ENCODE measurements at places on chromosomes 6 and 20. TPM values are rescaled to one million over a fixed set of nuclear protein-coding genes. Genes with fewer than 3 reads are reported as not detected.

DNA sequence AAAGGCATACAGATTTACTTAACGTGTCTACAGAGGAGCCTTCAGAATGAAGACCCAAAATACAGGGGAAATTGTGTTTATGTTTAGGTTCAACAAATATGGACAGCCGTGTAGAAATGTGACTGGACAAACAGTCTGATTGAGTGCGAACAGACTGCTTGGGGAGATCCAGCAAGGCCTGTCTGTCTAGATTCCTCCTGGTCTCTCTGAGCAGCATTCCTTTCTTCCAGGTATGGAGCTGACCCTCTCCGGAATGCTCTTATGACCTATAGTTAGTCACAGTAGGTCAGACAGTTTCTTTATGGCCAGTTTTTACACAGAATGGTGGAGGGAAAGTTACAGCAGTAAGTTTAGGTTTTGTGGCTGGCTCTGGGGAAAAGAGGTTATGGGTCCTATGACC lies 9.0 kb downstream of the RIN2 start:
- no peaks in the 10 kb centered on the region for H3K4me1 ChIP-seq
- H3K36me3 ChIP-seq, result no peaks in the 10 kb centered on the region
- H3K27ac ChIP-seq, result no peak overlapping the region
- H3K27me3 ChIP-seq, result peaks cover 13% of the 10 kb centered on the region

GRCh38 chr6:148443798-148444560 lies 101.3 kb downstream of the SASH1 start:
- H3K27ac ChIP-seq, result no peak overlapping the region
- peaks cover 9% of the 10 kb centered on the region for H3K27me3 ChIP-seq
- no peak for DNase-seq
- H3K4me3 ChIP-seq, result no peak overlapping the region
- H3K4me1 ChIP-seq, result no peaks in the 10 kb centered on the region

GRCh38 chr6:165456286-165456685 lies 146.9 kb upstream of the C6orf118 start:
- no peaks in the 10 kb centered on the region for H3K36me3 ChIP-seq
- H3K4me3 ChIP-seq, result no peak overlapping the region
- DNase-seq, result no peak
- H3K27ac ChIP-seq, result no peak overlapping the region

DNA sequence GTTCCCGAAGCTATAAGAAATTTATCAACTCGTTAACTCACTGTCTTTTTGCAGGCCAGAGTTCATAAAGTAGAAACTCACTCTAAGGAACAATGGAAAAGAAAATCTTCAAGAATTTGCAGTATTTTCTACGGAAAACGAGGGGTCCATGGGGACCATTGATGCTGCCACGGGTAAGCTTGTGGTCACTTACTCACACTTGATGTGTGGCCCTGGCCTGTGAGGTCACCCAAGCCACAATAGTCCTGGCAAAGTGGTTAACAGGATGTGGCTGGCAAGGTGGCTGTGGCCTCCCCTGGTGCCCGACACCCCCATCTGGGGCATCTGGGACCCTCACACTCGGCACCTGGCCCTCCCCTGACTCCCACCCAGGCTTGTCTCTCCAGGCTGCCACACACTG lies 123.4 kb downstream of the C6orf118 start:
- H3K4me1 ChIP-seq, result no peaks in the 10 kb centered on the region
- no peak overlapping the region for H3K27ac ChIP-seq
- no peak for DNase-seq
- no peak overlapping the region for H3K4me3 ChIP-seq
- no peaks in the 10 kb centered on the region for H3K27me3 ChIP-seq

DNA sequence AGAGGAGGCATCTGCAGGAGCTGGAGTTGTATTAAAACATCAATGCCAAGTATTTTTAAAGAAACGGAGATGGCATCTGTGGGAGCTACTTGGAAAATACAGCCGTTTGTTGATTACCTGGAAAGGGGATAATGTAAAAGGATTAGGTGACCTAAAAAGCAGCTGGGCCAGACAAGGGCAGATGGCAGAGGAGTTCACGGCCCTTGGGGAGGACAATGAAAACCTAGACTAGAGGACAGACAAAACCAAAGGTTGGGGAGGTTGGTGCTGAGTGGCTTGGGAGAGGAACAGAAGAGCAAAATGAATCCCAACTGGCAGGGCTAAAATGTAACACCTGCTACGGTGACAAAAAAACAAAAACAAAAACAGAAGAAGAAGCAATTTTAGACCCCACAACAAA lies 260.5 kb upstream of the JARID2 start:
- no peak overlapping the region for H3K27ac ChIP-seq
- H3K4me1 ChIP-seq, result no peaks in the 10 kb centered on the region
- no peak for DNase-seq

DNA sequence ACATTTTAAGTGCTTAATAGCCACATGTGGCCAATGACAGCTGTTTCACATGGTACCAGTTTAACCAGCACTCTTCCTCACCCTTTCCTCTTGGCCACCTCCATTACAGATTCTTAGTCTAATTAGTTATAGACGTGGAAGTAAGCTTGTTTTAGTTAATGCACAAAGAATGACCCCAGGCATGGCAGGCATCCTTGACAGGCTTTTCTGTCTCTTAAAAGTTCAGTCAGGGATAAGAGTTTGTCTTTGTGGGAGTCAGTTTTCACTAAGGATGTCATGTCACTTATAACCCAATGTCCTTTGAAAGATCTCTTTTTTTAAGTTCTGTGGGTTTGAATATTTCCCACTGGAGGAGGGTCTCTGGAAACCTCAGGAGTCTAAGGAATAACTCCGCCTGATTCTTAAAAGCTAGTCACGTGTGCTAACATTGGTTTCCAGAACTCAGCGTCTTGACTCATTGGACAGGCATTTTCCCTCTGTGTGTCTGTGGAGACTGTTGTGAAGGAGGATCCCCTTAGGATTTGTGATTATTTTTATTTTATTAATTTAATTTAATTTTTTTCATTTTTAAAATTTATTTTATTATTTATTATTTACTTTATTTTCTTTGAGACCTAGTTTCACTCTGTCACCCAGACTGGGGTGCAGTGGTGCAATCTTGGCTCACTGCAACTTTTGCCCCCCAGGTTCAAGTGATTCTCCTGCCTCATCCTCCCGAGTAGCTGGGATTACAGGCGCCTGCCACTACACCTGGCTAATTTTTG lies 171.4 kb downstream of the ZFAND3 start:
- no peak overlapping the region for H3K4me3 ChIP-seq
- no peak for DNase-seq
- peaks cover 3% of the 10 kb centered on the region for H3K4me1 ChIP-seq
- H3K27me3 ChIP-seq, result no peaks in the 10 kb centered on the region
- H3K27ac ChIP-seq, result no peak overlapping the region

DNA sequence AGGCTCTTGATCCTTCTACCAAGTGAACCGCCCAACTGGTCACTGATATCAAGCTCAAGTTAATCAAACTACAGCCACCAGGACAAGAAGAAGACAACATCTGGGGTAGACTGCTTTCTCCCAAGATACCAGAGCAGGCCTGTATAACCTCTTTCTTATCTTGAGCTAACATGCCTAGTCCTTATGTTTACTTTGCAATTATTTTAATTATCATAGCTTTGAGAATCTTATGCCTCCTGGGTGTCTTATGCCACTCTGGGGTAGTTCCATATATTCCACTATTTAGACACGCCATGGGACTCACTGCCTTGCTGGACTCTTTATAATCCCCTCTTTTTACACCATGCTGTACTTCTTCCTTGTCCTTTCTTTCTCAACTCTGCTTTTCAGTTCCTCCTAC lies 41.5 kb upstream of the ECI2 start:
- no peak for DNase-seq
- no peaks in the 10 kb centered on the region for H3K27me3 ChIP-seq
- H3K4me1 ChIP-seq, result no peaks in the 10 kb centered on the region
- no peaks in the 10 kb centered on the region for H3K36me3 ChIP-seq
- H3K27ac ChIP-seq, result no peak overlapping the region

GRCh38 chr6:37244430-37245310 lies 12.9 kb upstream of the TBC1D22B start:
- no peaks in the 10 kb centered on the region for H3K36me3 ChIP-seq
- no peaks in the 10 kb centered on the region for H3K27me3 ChIP-seq
- DNase-seq, result no peak

DNA sequence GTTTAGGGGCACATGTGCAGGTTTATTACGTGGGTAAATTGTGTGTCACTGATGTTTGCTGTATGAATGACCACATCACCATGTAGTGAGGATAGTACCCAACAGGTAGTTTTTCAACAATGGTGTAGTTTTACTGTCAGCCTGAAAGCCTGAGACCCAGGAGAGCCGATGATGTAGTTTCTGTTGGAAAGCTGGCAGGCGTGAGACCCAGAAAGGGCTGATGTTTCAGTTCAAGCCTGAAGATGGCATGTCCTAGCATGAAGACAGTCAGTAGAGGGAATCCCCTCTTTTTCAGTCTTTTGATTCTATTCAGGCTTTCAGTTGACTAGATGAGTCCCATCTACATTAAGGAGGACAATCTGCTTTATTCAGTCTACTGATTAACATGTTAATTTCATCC lies 96.7 kb downstream of the KLHL32 start:
- no peak overlapping the region for H3K27ac ChIP-seq
- no peaks in the 10 kb centered on the region for H3K4me1 ChIP-seq
- DNase-seq, result no peak

- H3K27ac ChIP-seq, result no peak overlapping the region
- H3K36me3 ChIP-seq, result no peaks in the 10 kb centered on the region
- H3K4me3 ChIP-seq, result no peak overlapping the region
- no peak for DNase-seq
These were observed 145.7 kb upstream of the PRSS16 start for GRCh38 chr6:27101824-27102223.

Gene DYNLT2
- 3.1 TPM for total RNA-seq

Gene PTK6
- total RNA-seq, result 0.23 TPM

Data from T-cell (primary cell).